Left forelimb (tissue), 1 donor: ENCODE measurements at places on chromosomes 6 and 20.

DNA sequence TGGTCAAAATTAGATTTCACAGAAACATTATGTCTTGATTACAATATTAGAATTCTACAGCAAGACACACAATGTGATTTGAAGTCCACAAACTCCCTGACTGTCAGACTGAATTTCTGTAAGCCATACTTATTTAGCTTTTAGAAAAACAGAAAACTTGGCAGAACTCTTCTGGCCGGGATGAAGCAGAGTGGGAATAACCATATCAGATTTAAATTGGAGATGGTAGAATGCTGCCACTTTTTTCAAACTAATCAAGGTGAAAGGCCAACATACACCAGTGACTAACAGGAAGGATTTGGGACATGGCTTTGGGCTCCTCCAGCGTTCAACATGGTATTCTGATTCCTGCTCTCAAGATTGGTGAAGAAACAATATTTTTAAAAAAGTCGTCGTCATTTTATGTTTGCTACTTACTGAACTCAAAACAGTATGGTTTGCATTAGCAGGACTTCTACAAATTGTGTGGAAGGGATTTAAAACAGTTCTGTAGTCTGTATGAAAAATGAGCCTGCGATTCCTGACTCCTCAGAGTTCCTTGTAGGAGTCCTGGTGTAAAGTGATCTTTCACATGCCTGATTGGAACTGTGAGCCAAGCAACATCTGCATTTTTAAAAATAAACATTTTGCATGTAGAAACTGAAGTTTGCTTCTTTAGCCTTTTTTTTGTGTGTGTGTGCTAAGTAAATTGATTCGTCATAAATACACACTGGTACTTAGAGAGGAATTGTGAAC lies 297.9 kb upstream of the SOX4 start:
- DNase-seq, result no peak

DNA sequence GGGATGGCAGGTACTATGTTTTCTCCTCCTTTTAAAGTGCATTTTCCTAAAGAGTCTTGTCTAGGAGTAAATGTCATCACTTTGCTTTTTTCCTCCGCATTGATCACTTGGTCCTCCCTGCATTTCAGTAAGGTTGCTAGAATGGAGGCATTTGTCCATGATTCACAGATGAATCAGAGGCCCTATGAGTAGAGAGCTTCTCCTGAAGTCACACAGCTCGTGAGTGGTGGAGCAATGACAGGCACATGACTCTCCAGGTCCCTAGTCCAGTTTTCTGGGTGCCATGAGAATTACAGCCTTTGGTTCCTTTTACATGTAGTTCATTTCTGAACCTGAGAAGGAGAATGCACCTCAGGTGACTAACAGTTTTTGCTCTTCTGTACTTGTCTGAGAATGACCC lies 50.5 kb downstream of the HLA-A start:
- DNase-seq, result no peak

GRCh38 chr20:63022501-63022900 lies 15.7 kb upstream of the BHLHE23 start:
- no peak for DNase-seq

- DNase-seq, result no peak
These were observed 3.3 kb downstream of the HNF4A start for GRCh38 chr20:44358776-44359175.

GRCh38 chr6:34810936-34811632 lies 19.2 kb downstream of the BLTP3A start:
- DNase-seq, result no peak

GRCh38 chr6:144152334-144152900 lies 2.1 kb downstream of the STX11 start:
- DNase-seq, result no peak
